Sciatic nerve (tissue), 2 donors: ENCODE measurements at places on chromosomes 4 and X.

GRCh38 chr4:81469781-81470455 is 1.8 kb downstream of the RASGEF1B start:
- no peak for DNase-seq

DNA sequence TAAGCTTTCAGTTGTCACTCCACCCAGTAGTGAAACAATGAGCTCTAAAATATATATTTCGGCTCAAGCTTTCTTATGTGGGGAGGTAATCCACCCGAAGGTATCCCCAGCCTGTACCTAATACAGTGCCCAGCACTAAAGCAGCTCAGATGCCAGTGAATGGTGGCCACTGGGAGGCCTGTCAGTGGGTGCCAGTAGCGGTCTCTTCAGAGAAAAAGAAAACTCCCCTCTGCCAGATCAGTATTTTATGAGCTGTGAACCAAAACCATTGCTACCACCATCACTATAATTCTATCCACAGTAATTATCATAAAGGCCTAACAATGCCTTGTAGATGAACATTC is 835 bp upstream of the NFKB1 start:
- DNase-seq = no peak

DNA sequence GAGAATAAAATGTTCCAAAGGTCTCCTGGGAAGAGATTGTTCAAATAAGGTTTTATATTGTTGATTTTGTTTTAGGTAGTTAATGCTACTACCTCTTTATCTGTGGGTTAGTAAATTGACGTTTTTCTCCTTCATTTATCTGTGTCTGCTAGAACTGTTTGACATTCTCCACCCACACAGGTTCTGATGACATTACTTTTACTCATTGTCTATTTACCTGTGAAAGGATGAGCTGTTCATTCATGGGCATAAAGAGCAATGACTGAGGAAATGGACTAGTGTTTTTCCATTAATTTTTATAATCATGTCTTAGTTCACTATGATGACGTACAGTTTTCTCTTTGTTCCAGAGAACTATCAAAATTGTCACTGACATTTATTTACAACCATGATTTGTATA is 75.6 kb downstream of the CPE start:
- DNase-seq = no peak

DNA sequence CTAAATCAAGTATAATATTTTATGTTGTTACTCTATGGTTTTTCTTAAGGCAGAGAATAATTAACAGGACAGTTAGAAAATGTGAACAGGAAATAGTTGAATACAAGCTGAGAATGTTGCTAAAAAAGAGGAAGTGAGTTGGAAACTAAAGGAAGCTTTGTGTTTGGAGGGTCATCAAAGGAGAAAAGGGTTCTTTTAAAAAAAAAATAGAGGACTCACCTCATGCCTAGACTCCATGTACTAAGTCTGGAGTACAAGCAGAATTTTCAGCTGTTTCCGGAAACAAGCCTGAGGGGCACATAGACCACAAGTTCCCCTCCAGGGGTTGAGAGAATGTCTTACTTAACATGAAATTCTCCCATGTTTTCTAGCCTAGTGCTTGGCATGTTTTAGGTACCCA is 20.1 kb upstream of the MAP7D3 start:
- DNase-seq = no peak

DNA sequence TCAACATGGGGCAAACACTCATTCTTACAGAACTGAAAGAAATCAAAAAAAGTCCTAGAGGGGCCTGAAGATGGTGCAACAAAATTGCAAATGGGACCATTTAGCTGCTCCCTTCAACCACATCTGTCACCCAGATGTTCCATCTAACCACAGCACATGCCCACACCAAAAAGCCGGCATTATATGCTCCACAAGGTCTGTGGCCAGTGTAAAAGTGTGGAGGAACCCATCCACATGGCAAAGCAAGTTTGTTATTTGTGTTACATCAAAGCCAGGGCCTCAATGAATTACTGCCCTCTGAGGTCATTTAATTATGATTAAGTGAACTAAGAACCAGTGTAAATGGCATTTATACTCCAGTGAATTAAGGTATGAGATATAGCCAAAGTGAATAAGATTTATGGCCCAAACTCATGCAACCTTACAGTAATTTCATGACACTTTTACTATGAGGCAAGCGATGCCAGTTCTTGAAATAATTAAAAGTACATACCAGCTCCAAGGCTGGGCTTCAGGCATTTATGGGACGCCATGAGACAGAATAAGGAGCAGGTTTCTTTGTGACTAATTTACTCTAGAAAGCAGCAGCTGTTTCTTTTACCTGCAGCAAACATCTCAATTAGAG is 48.7 kb upstream of the FGF16 start:
- no peak for DNase-seq

DNA sequence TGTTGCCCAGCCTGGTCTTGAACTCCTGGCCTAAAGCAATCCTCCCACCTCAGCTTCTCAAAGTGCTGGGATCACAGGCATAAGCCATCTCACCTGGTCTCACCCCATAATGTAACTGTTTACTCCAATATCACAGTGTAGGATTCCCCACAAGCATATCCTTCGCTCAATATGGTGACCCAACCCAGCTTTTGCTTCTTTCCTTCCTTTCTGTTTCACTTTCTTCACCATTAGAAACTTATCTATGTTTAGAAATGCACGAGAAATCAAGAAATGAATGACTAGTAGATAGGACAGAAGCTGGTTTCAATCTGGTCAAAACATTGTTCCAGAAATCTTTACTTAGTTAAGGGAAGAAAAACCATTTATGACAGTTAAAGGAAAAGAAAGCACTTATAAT is 18.9 kb downstream of the TSPAN5 start:
- DNase-seq = no peak

- DNase-seq = no peak
Observed at GRCh38 chr4:88963817-88964216, 93.2 kb downstream of the FAM13A start.

GRCh38 chr4:141540643-141541042 is 95.7 kb upstream of the IL15 start:
- no peak for DNase-seq

DNA sequence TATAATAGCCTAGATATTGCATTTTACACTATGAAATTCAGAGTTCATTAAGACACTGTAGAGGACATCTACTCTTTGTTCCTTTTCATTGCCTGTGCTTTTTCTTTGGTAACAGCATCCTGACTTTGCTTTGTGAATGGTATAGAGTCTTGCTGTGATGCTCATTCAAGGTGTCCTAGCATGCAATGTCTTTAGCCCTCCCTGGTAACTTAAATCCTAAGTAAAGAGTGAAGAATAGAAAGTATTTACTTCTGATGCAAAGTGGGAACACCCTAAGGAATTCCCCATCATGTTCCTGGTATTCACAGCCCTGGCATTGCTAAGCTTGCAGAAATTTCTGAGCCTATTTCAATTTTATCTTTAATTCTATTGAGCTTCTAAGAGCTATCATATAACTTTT is 400.1 kb downstream of the FAT4 start:
- no peak for DNase-seq

- no peak for DNase-seq
Observed at GRCh38 chr4:189502841-189503435, 437.7 kb upstream of the FRG1 start.

GRCh38 chrX:9279234-9279544 is 185.7 kb upstream of the TBL1X start:
- no peak for DNase-seq

- DNase-seq = no peak
Observed at GRCh38 chrX:139702658-139703057, 5.3 kb downstream of the MCF2 start.

- no peak for DNase-seq
Observed at GRCh38 chr4:86921608-86922252, 13.1 kb upstream of the AFF1 start.

DNA sequence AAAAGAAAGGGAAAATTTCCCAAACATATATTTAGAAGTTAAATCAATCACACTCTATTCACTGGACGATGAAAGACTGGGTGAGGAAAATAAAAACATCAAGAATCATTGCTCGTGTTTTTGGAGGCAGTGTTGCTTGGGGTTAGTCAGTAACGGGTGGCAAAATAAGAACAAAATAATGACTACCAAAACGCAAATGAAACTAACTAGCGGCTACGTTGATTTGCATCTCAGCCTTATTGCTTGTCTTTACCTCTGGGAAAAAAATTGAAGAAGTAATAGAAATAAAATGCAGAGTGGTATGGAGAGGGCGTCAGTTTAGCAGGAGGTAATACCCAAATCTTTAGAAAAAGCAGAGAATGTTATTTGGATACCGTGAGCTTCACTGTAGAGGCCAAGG is 86.4 kb upstream of the SORBS2 start:
- DNase-seq = no peak

DNA sequence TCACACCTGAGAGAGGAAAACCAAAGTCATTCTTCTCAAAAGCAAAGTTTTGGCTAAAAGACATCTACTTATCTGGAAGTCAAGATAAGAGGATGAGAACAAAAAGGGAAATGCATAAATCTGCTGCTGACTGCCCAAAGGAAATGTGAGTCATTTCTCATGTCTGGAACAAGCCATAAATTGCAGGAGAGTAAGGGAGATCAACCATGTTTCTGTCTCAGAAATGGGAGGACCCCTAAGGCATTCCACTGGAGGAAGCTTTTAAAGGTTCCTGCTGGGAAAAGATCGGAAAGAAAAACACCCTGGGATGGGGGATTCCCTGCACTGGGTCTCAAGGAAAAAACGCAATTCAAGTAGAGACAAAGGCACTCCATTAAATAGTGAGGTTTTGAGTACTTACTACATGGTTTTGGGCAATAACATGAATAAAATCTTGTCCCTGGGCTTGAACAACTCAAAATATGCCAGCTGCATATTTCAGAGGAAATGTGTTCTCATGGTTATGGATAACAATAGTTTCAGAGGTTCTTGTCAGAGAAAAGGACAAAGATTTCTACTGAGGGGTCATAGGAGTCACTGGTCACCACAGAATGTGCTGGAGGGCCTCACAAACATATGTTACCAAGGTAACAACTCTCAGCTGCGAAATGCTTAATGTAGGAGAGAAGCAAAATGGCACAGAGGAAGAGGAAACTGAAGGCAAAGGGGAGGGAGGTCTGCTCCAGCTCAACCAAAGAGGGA is 19.3 kb downstream of the GPR143 start:
- no peak for DNase-seq

GRCh38 chr4:141763374-141763773 is 127.0 kb downstream of the IL15 start:
- no peak for DNase-seq
